ENCODE measurements at places on chromosomes 4 and X.

DNA sequence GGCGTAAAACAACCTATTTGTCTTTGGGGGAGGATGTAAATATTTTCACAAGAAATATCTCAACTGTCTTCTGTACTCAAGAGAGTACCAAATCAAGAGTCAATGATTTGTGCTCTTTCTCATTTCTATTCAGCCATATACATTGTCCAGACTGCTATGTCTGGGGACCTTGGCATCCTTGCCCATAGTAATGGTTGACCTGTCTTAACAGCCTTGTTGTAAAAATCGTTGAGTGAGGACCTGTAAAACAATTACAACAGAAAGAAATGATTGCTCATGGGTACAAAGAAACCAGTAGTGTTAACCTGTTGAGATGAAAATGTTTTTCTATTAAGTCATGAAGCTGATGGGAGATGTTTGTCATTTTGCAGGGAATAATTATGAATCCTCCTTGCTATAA lies 56.6 kb downstream of the LNX1 start:
- DNase-seq, result no peak

GRCh38 chrX:134932528-134933217 lies 58.1 kb upstream of the SMIM10 start:
- no peak for DNase-seq

GRCh38 chrX:102546828-102547493 lies 30.4 kb upstream of the TMSB15A start:
- no peak for DNase-seq

- DNase-seq, result no peak
Observed at GRCh38 chr4:155609455-155610059, 57.1 kb upstream of the GUCY1A1 start.

DNA sequence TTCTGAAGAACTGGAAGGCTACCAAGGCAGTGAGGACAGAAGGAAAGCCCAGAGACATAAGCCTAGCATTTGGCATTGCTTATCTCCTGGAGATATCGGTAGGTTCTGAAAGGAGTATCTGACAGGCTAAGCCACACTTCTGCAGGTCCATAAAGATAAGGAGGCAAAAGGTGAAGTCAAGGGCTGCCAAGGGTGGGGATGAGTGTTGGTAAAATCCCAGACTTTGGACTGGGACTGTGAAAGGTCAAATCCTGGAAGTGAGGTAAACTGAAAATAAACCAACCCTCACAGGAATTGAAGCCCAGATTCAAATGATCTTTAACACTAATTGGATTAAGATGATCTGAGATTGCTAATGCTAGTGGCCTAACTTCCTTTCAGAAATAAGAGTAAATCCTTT lies 27.4 kb downstream of the GK start:
- DNase-seq, result no peak

DNA sequence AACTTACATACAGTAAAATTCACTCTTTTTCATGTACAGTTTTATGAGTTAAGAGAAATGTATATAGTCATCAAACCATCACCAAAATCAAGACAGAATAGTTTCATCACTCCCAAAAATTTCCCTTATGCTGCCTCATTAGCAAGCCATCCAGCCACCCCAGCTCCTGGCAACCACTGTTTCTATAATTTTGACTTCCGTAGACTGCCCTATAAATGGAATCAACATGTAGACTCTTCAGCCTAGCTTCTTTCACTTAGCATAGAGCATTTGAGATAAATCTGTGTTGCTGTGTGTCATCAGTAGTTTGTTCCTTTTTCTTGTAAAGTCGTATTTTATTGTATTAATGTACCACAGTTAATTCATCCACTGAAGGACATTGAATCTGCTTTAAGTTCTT lies 23.2 kb downstream of the HDX start:
- DNase-seq, result no peak

DNA sequence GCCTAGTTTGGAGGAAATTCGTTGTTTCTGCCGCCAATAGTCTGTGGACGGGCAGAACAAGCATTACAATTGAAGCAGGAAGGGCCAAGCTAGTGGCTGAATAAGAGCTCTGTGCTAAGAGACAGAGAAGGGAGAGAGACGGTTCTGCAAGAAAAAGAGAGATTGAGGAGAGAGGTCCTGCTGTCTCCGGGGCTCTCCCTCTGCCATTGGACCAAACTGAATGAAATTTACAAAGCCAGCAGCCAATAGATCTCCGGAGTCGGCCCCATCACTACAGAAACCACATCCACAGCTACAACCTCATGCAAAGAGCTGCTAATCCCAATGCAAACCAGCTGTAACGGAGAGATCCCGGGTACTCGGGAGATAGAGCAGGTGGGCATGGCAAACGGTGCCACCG lies at the start of gene NLGN4X:
Gene NLGN4X (minus strand): TSS at position 148 of the 400 bp plus-strand sequence. CDS start 77,401 bp downstream, outside the sequence.
- DNase-seq, result no peak

DNA sequence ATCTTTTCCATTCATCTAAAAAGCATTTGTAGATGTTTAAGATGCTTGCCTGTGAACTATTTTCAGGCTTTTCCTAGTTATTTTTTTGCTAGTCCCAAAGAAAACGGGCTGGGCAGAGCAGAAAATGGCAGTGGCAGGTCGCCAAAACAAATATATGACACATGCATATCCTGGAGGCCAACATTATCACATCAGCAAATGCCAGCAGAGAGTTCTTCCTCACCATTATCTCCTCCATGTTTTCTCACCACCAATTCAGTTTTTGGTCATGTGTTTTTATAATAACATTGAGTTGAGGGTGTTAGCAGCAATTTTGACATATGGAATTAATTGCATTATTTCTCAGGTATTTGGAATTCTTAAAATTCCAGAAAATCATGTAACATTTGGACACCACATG lies 97.9 kb upstream of the EOLA2 start:
- DNase-seq, result no peak

DNA sequence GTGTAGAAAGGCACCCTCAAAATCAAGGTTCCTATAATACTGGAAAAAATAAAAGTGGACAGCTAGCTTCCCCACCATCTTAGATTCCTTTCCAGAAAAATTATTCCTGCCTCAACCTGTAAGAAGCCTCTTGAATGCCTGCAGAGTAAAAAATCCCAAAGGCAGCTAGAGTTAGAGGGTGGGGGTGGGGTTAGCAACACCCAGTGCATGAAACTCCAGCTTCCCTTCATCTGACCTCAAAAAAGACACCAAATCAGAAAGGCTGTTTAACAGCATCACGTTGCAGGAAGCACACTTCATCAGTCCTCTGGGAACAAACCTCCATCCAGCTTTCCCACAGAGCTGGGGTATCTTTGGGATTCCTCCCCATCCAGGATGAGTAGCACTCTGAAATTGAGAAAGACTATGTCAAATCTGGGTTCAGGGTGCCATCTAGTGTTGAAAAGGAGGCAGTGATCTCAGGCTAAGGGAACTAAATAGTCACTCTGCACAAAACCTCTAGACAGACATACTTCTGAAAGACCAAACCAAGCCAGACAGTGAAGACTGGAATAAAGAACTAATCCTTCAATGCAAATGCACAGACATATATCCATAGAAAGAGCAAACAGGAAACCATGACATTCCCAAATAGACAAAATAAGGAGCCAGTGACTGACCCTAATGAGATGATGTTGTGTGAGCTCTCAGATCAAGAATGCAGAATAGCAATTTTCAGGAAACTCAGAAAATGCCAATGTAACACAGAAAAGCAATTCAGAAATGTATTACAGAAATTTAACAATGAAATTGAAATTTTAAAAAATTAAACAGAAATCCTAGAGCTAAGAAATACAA lies 97.9 kb downstream of the ARHGEF9 start:
- DNase-seq, result peak; percentile 49

- DNase-seq, result no peak
Observed at GRCh38 chr4:6386091-6386490, 86.3 kb downstream of the PPP2R2C start.

GRCh38 chr4:91330555-91331137 lies 973.1 kb upstream of the GRID2 start:
- DNase-seq, result no peak

GRCh38 chr4:8280876-8281440 lies 11.4 kb downstream of the HTRA3 start:
- DNase-seq, result no peak

- DNase-seq, result peak; percentile 99
Observed at GRCh38 chr4:17576932-17577664, at the start of gene LAP3. TSS of gene LAP3 (plus strand) at chr4:17577198. CDS start at chr4:17577466, 268 bp downstream.

DNA sequence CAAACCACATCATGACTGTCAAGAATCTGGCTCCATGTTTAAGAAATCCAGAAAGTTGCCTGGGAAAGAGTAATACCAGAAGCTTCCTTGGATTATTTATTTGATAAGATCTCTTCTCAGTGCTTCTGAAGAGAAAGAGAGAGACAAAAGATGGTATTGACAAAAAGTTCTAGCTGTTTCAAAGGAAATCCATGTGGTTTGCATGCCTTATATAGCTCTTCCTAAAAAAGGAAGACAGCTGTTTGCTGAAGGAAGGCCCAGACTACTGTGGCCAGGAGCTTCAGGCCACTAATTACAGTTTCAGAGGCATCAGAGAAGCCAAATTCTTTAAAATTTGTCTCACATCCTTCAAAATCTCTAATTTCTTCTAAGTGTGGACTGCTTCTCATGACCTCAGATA lies 565.2 kb upstream of the SLIT2 start:
- DNase-seq, result no peak

GRCh38 chrX:33128048-33128805 lies 83.1 kb downstream of the DMD start:
- no peak for DNase-seq

DNA sequence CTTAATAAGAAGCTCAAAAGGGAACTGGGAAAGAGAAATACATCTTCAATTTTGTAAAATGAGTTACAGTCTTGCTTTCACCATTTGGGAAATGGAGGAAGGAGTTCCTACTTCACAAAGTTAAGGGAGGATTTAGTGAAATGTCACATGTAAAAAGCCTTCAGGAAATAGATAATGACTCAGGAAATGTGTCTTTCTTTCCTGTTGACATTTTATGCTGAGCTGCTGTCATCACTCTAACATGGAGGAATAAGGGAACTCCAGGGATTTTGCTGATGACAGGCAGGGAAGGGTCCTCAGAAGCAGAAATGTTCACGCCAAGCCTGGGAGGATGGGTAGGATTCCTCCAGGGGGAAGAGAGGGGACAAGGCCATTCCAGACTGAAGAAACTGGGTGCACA lies 251.1 kb downstream of the USP46 start:
- DNase-seq, result no peak

DNA sequence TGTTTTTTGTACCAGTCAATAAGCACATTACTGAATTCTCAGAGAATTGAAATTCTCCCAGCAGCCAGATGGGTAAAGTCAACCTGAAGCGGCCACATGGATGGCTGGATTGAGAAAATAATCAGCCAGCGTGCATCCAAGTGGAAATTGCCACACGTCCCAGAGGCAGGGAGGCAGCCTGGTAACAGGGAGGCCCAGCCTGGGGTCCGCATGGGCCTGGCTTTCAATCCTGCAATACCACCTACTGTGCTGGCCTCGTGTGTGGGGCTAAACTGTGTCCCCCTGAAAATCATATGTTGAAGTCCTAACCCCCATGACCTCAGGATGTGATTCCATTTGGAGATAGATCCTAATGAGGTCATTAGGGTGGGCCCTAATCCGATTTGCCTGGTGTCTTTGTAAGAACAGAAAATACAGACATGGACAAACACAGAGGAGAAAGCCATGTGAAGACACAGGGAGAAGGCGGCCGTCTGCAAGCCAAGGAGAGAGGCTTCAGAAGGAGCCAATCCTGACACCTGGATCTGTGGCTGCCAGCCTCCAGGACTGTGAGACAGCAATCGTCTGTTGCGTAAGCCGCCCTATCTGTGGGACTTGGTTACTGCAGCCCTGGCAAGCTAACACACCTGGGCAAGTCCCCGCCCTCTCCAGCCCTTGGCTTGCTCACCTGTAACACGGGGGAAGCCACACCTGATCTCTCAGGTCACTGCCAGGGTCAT lies 90.3 kb downstream of the JAKMIP1 start:
- peak; percentile 42 for DNase-seq

- DNase-seq, result no peak
Observed at GRCh38 chr4:123345935-123346300, 50.7 kb upstream of the SPRY1 start.

- no peak for DNase-seq
Observed at GRCh38 chrX:112051576-112051975, 31.0 kb downstream of the TRPC5 start.

DNA sequence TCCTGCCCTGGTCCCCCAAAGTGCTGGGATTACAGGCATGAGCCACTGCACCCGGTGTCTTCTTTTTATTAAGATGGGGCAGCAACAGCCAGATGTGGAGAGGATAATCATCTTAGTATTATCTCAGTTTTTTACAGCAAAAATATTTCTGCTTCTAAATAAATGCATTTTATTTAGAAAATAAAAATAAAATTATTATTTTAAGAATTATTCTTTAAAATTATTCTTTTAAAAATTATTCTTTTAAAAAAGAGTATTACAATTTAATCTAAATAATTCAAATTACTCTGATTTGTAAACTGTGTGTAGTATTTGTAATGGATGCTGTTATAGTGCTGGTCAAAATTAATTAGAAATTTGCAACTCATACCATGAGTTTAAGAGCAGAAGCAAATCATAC lies 67.6 kb downstream of the ARFIP1 start:
- no peak for DNase-seq

DNA sequence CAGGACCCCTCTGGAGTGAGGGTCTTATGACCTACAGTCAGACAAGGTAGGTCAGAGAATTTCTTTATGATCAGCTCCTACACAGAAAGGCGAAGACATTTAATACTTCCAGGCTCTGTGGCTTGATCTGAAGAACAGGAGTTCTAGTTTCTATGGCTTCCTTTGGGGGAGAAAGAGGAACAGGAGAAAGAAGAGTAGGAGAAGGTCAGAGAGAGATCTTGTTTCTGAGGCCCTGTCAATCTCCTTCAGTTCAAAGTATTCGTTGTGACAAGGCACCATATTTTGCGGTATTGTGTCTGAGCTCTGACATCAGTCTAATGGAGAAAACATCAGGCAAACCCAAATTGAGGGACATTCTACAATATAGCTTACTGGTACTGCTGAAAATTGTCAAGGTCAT lies 16.7 kb downstream of the TMSB4X start:
- DNase-seq, result no peak

DNA sequence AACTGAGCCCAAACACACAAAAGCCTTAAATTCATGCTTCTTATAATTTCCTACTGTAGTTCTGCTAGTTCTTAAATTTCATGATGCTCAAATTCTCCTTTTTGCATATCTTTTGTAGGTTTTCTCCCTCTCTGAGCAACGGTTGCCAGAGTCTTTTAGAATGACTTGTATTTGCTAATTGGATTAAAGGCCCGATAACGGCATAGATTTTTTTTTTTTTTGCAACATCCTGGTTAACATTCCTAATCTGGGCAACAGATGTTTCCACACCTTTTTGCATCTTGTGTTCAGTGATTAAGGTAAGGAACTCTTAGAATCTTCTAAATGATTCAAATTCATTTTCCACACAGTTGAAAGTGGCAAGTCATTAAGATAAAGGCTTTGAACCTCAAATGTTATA lies 66.3 kb upstream of the ADGRG2 start:
- no peak for DNase-seq

DNA sequence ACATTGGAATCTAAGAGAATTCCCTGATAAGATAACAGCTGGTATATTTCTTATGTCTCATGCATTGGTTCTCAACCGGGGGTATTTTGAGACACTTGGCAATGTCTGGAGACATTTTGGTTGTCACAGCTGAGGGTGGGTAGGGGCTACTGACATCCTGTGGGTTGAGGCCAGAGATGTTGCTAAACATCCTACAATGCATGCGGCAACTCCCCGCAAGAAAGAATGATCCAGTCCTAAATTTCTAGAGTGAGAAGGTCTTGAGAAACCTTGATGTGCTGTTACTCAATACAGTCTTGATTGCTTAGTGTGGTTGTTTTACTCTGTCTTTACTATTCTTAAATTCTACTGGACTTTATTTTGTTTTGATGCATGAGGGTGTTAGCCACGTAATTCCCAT lies 287.2 kb downstream of the FRMPD4 start:
- DNase-seq, result no peak

- no peak for DNase-seq
Observed at GRCh38 chrX:132088864-132089263, 39.0 kb downstream of the FRMD7 start.

Measured in HEK293T (cell line).